Mesothelial cell of epicardium (in vitro differentiated cells): ENCODE measurements at places on chromosomes 4 and X.

DNA sequence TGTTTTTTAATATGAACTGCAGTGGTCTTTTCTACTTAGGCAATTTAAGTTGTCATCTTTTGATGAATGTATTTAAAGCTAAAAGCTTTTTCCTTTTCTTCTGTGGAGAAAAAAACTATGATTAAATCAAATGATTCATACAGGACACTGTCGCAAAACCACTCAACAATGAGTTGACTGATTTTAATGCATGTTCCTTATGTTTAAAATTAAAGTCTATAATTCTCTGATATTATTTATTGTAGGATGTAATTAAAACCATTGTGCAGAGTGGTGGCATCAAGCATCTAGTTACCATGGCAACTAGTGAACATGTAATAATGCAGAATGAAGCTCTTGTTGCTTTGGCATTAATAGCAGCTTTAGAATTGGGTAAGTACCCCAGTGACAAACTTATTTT is 172.5 kb downstream of the RAP1GDS1 start:
- DNase-seq, result no peak

GRCh38 chr4:107692202-107692601 is 27.8 kb downstream of the PAPSS1 start:
- no peak for DNase-seq

GRCh38 chrX:23792861-23793553 is 10.0 kb downstream of the SAT1 start:
- DNase-seq, result no peak

GRCh38 chrX:639151-639550 is 8.6 kb downstream of the SHOX start:
- DNase-seq, result no peak

GRCh38 chr4:107740950-107741701 is 21.1 kb upstream of the PAPSS1 start:
- DNase-seq, result peak; percentile 58

DNA sequence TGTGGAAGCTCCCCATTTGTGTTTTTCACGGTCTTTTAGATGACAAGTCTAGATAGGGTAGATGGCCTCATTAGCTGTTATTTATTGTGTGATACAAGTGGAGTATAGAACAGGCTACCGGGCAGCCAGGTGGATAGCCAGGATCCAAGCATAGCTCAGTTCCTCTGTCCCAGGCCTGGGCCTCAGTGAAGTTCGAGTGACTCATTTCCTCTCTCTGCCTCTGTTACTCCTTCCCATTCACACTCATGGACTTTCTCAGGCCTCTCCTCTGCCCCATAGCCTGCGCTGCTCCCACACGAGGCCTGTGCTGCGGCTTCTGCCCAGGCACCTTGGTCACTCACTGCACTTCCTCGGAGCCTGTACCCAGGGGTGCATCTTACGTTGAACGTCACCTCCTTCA is 54.5 kb downstream of the TENM3 start:
- no peak for DNase-seq

DNA sequence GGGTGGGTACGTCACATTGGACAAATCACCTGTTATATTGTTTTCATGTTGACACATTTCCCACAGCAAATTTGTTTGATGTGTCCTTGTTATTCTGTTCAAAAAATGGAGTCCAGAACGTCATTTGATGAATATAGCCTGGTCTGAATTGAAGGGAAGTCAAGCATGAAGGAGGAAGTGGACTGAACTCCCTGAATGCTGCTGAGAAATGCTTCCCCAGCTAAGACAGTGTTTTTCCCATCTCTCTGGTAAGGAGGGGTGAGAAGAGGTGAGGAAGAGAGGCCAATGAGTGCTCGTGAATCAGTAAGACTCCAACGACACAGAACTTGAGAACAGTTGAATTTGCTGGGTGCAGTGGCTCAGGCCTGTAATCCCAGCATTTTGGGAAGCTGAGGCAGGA is 127.4 kb downstream of the RBM47 start:
- no peak for DNase-seq

- DNase-seq, result peak; percentile 25
Measured at GRCh38 chrX:108299101-108299591, 139.1 kb downstream of the COL4A6 start.
